Osteoblast (primary cell): ENCODE measurements at places on chromosomes 12 and 14. TPM values are rescaled to one million over a fixed set of nuclear protein-coding genes. Genes with fewer than 3 reads are reported as not detected.

DNA sequence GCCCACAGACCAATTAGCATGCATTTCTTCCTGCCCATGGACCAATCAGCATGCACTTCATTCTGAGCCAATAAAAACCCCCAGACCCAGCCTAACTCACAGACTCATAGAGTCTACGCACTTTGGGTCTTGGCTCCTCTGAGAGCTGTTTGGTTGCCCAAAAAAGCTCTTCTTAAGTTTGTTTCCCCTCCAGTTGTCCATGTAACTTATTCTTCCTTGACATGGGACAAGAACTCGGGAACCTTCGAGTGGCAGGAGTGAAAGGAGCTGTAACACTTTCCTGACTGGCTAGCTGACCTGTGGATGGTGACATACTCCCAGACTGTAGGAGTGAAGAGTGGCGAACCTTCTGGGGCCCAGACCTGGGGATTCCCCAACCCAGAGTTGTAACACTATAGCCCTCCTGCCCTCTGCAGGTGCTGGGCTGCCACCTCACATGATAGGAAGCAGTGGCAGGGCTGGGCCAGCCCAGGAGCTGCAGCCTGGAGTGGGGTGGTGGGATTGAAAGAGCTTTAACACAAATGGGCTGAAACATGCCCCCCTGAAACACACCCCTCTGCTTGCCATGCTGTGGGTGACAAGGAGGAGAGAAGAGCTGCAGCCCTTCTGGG lies 4.4 kb upstream of the BTBD7 start:
- DNase-seq = no peak
- H3K4me3 ChIP-seq = no peak overlapping the region
- H3K27ac ChIP-seq = no peak overlapping the region
- no peaks in the 10 kb centered on the region for H3K36me3 ChIP-seq
- peaks cover 9% of the 10 kb centered on the region for H3K4me1 ChIP-seq

The C12orf50 gene
- under 0.01 TPM in 1 of 2 replicates, not detected in the other for total RNA-seq

DNA sequence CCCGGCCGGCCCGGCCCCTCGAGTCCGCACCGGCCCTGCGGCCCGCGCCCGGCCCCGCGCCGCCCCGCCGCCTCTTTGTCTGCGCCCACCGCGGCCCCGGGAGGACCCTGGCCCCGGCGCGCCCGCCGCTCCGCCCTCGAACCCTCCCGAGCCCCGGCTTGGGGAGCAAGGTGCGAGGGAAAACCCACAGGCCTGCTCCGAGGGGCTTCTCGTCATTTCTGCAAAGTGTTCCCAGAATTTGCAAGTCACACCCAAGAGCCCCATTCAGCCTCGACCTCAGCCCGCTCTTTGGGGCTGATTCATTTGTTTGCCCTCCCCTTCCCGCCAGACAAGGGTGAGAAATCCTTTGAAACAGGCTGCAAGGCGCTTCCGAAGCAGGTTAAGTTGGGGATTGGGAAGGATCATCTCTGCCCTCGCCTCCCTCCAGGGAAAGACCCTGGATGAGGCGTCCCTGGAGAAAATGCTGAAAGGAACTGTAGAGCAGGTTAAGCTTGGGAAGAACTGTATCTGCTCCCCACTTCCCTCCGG lies 325 bp upstream of the CLIP1 start:
- peak overlapping the region; percentile 72 for H3K27ac ChIP-seq
- peak; percentile 91 for DNase-seq
- peak overlapping the region; percentile 98 for H3K4me3 ChIP-seq
- no peaks in the 10 kb centered on the region for H3K27me3 ChIP-seq

- peaks cover 41% of the 10 kb centered on the region for H3K27me3 ChIP-seq
- DNase-seq = no peak
- H3K27ac ChIP-seq = no peak overlapping the region
- no peak overlapping the region for H3K4me3 ChIP-seq
- no peaks in the 10 kb centered on the region for H3K36me3 ChIP-seq
- no peaks in the 10 kb centered on the region for H3K4me1 ChIP-seq
These were observed 1.1 kb upstream of the JPH4 start for GRCh38 chr14:23579739-23580138.

- no peaks in the 10 kb centered on the region for H3K27me3 ChIP-seq
- H3K4me1 ChIP-seq = peaks cover 10% of the 10 kb centered on the region
- DNase-seq = peak; percentile 18
- H3K27ac ChIP-seq = peak overlapping the region; percentile 39
- no peak overlapping the region for H3K4me3 ChIP-seq
These were observed 164.3 kb downstream of the SLC5A8 start for GRCh38 chr12:101045486-101046464.

GRCh38 chr14:42113358-42114069 lies 506.8 kb downstream of the LRFN5 start:
- peaks cover 20% of the 10 kb centered on the region for H3K4me1 ChIP-seq
- no peak overlapping the region for H3K27ac ChIP-seq
- H3K36me3 ChIP-seq = no peaks in the 10 kb centered on the region
- H3K27me3 ChIP-seq = peaks cover 3% of the 10 kb centered on the region
- H3K4me3 ChIP-seq = no peak overlapping the region

DNA sequence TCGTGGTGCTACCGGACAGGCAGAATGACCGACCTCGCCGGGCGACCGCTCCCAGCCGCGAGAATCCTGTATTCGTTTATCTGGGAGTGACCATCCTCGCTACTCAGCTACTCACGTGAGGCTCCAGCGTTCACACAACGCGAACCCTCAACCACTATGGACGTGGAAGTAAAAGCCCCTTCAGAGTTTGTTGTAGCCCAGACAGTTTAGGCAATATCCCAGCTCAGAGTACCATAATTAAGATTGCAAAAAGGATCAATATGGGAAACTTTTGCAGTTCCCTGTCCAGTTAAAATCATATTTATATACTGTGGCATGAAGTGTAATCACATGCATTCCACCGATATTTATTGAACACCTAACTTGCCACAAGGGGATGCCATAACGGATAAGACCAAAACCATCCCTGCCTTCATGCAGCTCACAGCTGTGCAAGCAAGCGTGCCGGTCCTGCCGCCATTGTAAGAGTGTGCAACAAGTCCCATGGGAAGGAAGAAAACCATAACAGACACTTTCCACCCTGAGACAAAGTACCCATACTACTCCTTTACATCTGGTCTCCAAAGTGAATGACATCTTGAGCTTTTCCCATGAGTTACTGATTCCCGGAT lies 938 bp upstream of the MAX start:
- peak overlapping the region; percentile 90 for H3K4me3 ChIP-seq
- peaks cover 3% of the 10 kb centered on the region for H3K36me3 ChIP-seq
- H3K27me3 ChIP-seq = no peaks in the 10 kb centered on the region
- peak overlapping the region; percentile 51 for H3K27ac ChIP-seq
- H3K4me1 ChIP-seq = peaks cover 25% of the 10 kb centered on the region

GRCh38 chr12:14066021-14066420 lies 84.6 kb upstream of the GRIN2B start:
- no peaks in the 10 kb centered on the region for H3K4me1 ChIP-seq
- H3K36me3 ChIP-seq = no peaks in the 10 kb centered on the region
- no peak overlapping the region for H3K4me3 ChIP-seq

DNA sequence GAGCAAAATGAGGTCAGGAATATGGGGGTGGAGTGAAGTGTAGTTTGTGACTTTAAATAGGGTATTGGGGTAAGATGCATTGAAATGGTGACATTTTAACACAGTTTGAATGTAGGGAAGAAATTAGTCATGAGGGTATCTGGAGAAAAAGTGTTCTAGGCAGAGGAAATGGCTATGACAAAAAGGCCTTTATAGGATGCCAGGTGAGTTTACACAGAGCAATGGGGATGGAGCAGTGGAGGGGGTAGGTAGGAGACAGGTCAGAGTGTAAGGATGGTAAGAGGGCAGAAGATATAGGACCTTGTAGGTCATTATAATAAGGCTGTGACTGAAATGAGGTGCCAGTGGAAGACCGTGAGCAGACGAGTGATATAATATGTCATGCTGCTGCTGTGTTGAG lies 30.4 kb downstream of the HEATR5A start:
- no peaks in the 10 kb centered on the region for H3K4me1 ChIP-seq
- no peak overlapping the region for H3K4me3 ChIP-seq
- H3K27ac ChIP-seq = no peak overlapping the region
- no peak for DNase-seq

- no peak overlapping the region for H3K4me3 ChIP-seq
- peaks cover 3% of the 10 kb centered on the region for H3K27me3 ChIP-seq
- H3K36me3 ChIP-seq = no peaks in the 10 kb centered on the region
- no peaks in the 10 kb centered on the region for H3K4me1 ChIP-seq
- no peak for DNase-seq
- H3K27ac ChIP-seq = no peak overlapping the region
These were observed 30.9 kb upstream of the PLEKHG3 start for GRCh38 chr14:64673316-64673715.

GRCh38 chr12:127149226-127149964 lies 1117.6 kb upstream of the TMEM132C start:
- peak; percentile 71 for DNase-seq
- H3K4me3 ChIP-seq = no peak overlapping the region
- H3K27ac ChIP-seq = no peak overlapping the region
- H3K27me3 ChIP-seq = no peaks in the 10 kb centered on the region

DNA sequence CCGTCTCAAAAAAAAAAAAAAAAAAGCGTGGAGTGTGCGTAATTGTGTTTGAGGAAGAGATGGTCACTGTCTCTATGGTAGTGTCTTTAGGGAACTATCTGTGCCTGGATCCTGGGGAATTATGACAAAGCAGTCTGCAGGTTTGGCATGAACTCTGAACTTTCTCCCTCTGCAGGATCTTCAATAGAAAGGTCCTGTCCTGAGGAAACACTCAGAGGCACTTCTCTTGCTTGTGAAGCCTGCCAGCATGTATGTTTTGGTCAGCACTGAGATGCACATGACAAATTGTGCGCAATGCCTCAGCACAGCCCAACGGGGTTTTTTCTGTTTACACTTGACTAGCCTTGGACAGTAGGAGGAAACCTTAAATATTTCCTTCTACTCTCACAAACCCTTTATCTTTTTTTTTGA lies 46.6 kb downstream of the ATF7 start:
- no peaks in the 10 kb centered on the region for H3K36me3 ChIP-seq
- H3K4me3 ChIP-seq = no peak overlapping the region
- H3K27me3 ChIP-seq = no peaks in the 10 kb centered on the region
- peak; percentile 4 for DNase-seq
- peaks cover 18% of the 10 kb centered on the region for H3K4me1 ChIP-seq
- H3K27ac ChIP-seq = no peak overlapping the region

GRCh38 chr14:64815257-64815656 lies 64.5 kb downstream of the SPTB start:
- H3K27ac ChIP-seq = no peak overlapping the region
- H3K27me3 ChIP-seq = peaks cover 33% of the 10 kb centered on the region
- no peaks in the 10 kb centered on the region for H3K4me1 ChIP-seq
- H3K36me3 ChIP-seq = no peaks in the 10 kb centered on the region

The MAPKAPK5 gene
- 31.5 and 32.9 TPM in 2 replicates for total RNA-seq

DNA sequence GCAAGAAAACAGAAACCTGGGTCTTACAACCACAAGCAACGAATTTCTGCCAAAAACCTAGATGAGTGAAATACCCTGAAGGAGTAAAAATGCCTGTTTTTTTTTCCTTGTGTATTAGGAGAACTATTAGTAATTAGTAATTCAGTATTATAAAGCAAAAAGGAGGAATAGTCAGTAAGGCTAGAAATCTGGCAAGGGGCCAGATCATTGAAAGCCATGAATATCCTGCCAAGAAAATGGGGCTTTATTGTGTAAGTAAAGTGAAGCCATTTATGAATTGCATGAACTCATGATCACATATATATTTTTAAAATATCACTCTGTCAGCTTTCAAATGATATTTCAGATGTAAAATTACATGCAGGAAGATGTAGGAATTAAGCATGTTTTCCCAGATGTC lies 57.9 kb downstream of the TXNDC16 start:
- H3K4me3 ChIP-seq = no peak overlapping the region
- no peak overlapping the region for H3K27ac ChIP-seq
- H3K27me3 ChIP-seq = no peaks in the 10 kb centered on the region
- H3K4me1 ChIP-seq = no peaks in the 10 kb centered on the region
- no peak for DNase-seq

DNA sequence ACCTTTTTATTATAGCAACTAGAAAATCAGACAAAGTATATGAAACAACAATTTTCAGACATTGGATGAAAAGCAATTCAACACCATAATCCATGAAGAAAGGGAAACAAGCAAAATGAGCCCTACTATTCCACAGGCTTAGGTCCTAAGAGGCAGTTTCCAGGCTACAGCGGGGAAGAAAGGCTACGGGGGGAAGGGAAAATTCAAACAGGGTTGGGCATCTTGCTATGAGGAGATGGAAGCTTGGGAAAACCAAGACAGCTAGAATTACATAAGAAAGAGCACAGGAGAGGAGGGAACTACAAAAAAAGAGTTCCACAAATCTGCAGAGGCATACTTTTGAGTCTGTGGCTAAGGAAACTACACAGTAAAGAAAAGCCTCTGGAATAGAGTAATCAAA lies 356.0 kb upstream of the CLEC14A start:
- no peaks in the 10 kb centered on the region for H3K27me3 ChIP-seq
- H3K4me3 ChIP-seq = no peak overlapping the region
- no peak overlapping the region for H3K27ac ChIP-seq
- DNase-seq = no peak
- H3K4me1 ChIP-seq = no peaks in the 10 kb centered on the region

The RERG gene
- total RNA-seq = 0.29 TPM in 1 of 2 replicates, not detected in the other

DNA sequence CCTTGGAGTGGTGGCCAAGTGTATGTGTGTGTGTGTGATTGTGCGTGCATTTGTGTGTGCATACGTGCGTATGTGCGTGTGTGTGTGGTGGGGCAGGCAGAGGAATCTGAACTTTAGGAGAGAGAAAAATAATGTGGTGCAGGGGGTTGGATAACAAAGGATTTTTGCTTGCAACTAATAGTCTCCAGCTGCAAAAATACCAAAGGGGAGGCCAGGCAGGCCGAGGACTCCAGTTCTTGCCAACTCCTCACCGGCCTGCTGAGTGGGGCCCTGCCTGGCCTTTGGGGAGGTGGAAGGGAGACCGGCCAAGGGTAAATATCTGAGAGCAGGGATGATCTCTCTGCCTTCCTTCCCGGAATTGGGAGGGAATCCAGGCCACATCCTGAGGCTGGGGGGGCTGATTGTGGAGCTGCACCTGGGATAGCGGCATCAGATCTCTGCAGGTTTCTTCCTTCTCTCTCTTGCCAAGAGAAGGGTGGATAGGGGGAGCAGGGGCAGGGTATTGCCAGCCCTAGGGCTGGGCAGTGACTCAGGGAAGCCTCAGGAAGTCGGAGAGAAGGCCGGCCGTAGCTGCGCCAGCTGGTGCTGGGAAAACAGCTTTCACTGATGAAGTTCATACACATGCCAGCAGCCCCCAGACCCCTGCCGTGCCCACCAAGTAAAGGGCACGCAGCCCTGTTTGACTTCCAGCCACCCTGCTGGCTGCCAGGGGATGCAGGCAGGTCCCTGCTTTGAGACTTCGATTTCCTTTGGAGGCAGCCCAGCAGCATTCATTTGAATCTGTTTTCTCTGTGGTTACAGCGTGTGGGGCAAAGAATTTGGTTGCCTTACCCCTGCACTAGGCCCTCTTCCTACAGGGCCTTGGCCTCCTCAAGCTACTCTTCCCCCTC lies 4.6 kb upstream of the LRP1-AS start:
- peak; percentile 96 for DNase-seq
- peaks cover 79% of the 10 kb centered on the region for H3K36me3 ChIP-seq
- H3K27ac ChIP-seq = peak overlapping the region; percentile 94
- H3K4me1 ChIP-seq = peaks cover 63% of the 10 kb centered on the region
- no peaks in the 10 kb centered on the region for H3K27me3 ChIP-seq

GRCh38 chr14:101086926-101087325 lies 183.4 kb upstream of the RTL1 start:
- H3K27ac ChIP-seq = no peak overlapping the region
- no peak overlapping the region for H3K4me3 ChIP-seq
- H3K4me1 ChIP-seq = peaks cover 7% of the 10 kb centered on the region
- no peak for DNase-seq
- no peaks in the 10 kb centered on the region for H3K36me3 ChIP-seq
- H3K27me3 ChIP-seq = peaks cover 3% of the 10 kb centered on the region

The CIT gene
- total RNA-seq = 8.8 and 10.1 TPM in 2 replicates

The MYH6 gene
- total RNA-seq = under 0.01 TPM in 1 of 2 replicates, not detected in the other

- H3K27ac ChIP-seq = no peak overlapping the region
- H3K27me3 ChIP-seq = no peaks in the 10 kb centered on the region
- no peak for DNase-seq
- H3K4me3 ChIP-seq = no peak overlapping the region
- no peaks in the 10 kb centered on the region for H3K4me1 ChIP-seq
These were observed 405.9 kb downstream of the TMTC2 start for GRCh38 chr12:83092606-83093005.

The PTHLH gene
- total RNA-seq = 2.2 and 3.2 TPM in 2 replicates
